ENCODE measurements at places on chromosomes 13 and 19.

DNA sequence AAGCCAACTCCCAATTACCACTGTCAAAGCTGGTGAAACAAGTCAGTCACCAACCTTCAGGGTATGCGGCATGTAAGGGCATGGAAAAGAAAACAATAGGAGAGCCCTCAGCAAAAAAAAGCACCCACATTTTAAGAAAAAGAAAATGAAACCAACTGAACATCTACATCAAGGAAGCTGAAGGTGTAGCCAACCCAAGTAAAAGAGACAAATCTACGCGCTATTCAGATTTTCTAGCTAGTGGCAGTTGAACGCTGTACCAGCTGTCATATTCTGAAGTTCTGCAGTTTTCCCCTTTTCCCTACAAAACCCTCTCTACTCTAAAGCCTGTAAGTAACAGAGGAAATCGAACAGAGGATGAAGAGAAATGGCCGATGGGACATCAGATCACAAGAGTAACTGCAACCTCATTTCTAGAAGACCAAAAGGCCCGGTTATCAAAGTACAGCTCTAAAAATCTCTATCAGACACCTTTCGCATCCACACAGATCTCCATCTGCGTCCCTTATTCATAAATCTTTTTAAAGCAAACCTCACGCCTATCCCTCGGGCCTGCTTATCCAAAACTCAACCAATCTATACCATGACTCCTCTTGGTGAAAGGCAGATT is 1.4 kb downstream of the MYCBP2 start:
- DNase-seq = no peak

- no peak for DNase-seq
Observed at GRCh38 chr13:87669379-87669978, 1.7 kb upstream of the SLITRK5 start.

GRCh38 chr19:42596391-42597072 is 1.8 kb upstream of the CEACAM8 start:
- peak; percentile 41 for DNase-seq

- no peak for DNase-seq
Observed at GRCh38 chr13:69912630-69913029, 195.0 kb upstream of the ATXN8OS start.

DNA sequence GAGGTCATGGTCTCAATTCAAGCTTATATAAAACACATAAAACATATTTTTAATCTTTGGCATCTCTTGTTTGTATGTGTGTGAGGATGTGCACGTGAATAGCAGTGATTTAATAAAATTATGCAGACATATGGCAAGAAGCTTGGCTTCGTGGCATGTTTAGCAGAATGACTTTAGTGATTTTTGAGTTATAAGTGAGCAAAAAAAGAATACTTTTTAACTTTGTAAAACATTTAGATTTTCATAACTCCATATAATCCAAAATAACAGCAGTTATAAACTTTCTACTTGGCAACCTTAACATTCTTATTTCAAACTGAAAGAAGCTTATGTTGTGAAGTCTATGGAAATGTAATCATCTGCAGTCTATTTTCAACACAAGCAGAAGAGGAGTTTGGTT is 120.6 kb downstream of the SLITRK1 start:
- DNase-seq = no peak

- DNase-seq = peak; percentile 45
Observed at GRCh38 chr19:57830071-57830602, at the start of gene ZNF587B. ZNF587B (plus strand) TSS chr19:57830299; CDS start chr19:57830529, 230 bp downstream.

GRCh38 chr19:45812297-45812696 is 2.8 kb downstream of the RSPH6A start:
- no peak for DNase-seq

DNA sequence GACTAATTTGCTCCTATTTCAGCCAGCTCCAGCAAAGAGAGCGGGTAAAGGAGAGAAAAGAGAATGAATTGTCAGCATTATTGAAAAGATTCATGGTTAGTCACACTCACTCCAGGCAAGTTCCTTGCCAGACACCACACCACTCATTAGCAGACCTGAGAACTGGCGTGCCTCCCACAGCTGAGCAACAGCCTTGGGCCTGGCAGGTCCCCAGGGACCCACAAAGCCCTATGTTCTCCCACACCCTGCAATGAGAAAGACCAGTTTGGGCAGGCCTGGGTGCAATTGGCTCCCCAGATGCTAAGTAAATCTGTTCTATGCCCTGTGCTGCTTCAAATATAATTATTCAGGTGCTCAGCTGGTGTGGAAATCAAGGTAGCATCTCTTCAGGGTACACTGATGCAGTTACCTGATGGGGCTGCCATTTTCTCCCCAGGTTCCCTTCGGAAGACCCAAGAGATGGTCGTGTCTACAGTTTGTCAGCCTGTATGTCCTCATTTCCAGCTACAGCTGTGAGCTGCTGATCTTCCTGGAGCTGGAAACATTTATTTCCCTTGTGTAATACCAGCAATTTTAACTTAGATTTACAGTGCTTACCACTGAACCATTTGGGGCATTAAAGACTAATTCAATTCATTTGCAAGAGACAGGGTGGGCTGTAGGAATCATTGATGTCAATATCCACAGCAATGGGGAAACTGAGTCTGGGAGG is 405.0 kb downstream of the COG6 start:
- DNase-seq = peak; percentile 38

DNA sequence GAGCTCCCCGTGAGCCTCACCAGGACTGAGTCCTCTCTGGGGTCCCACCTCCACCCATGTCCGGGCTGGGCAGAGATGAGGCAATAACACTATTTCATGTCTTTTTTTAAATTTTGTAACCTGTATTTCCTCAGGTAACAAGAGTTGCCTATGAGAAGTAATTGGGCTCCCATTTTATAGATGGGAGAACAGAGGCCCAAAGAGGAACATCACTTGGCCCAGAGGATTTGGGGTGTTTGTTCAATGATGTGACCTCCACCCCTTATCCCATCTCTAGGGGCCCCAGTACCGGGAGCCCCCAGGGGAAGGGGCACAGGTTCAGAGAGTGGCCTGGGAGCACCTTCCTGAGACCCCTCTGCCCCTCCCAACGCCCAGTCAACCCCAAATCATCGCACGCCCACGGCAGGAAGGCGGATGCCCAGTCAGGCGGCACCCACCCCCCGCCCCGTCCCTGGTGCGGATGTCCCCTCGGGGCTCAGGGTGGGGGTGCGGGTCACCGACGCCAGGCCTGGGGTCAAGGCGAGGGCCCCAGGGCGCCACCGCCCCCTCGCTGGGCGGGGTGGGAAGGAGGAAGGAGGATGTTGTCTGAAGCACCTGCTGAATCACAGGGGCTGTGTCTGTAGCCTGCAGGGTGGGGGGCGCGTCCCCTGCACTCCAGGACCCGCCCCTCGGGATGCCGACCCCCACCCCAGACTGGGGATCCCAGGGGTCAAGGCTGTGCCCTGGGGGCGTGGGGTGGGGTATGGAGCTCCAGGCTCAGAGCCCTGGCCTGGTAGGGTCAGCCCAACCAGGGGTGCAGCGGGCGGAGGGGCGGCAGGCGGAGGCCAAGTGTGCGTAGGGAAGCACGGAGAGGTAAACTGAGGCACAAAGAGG is 9.0 kb upstream of the CIRBP start:
- peak; percentile 48 for DNase-seq

DNA sequence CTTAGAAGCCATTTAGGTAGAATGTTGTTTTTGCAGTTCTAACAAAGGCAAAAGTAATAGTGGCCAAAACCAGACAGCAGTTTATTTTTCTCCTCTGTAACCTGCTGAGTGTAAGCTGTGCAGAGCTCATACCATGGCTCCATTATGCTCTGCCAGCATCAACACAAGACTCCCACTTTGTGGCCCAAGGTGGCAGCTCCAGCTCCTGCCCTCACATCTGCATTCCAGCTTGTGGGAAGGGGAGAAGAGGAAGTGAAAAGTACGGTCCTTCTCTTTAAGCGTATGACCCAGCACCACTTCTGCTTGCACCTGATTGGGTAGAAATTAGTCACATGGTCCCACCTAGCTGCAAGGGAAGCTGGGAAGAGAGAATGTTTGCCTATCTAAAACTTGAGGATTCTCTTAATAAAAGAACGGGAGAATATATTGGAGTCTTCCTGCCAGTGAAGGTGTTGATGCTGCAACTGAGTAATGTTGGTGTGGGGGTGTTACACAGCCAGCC is 19.2 kb downstream of the ADGRE1 start:
- DNase-seq = no peak

Data from stimulated activated CD4-positive, alpha-beta T cell treated with anti-CD3 and anti-CD28 coated beads, Interleukin-4, amount 100 ng/mL, for 1 hour (primary cell).